RWPE2 (cell line): ENCODE measurements at places on chromosomes 3 and 15.

- DNase-seq: no peak
Observed at GRCh38 chr15:85542895-85543331, 162.5 kb downstream of the AKAP13 start.

GRCh38 chr15:89385596-89386331 lies 51.1 kb upstream of the POLG start:
- no peak for DNase-seq

GRCh38 chr3:192857260-192857661 lies 60.4 kb downstream of the MB21D2 start:
- DNase-seq: no peak

DNA sequence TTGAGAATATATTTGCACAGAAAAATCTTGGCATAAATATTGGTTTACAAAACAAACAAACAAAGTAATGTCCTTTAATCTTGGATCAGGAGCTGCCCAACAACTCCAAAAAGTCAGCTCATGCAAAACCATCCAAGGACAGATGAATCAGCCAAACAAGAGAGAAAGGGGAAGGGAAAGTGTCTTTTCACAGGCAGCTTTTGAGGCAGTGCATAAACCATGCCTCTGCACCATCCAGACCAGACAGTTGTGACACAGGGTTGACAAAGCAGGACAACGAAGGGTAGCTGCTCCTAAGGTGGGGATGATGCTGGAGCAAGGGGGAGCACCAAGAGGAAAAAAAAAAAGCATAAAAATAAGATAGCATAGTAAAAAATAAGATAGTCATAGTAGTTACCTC lies 8.7 kb downstream of the CD86 start:
- no peak for DNase-seq

DNA sequence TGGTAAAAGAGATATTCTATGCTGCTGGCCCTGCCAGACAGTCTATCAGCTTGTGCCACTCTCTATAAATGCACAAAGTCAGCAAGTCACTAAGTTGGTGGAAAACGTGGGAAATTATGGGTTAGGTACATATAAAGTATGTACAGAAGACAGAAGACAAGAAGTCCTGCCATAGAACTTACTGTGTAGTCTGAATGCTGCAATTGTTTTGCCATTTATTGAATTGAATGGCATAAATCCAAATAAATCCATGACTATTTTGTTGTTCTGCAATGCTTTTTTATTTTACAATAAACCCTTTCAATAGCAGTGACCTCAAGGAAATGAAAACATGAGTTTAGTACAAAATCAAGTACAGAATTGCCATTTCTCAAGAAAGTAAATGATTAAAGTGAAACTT lies 34.1 kb upstream of the TM4SF1 start:
- DNase-seq: no peak

- DNase-seq: no peak
Observed at GRCh38 chr15:72060687-72061250, 57.2 kb downstream of the MYO9A start.

GRCh38 chr15:70068783-70069565 lies 28.7 kb downstream of the TLE3 start:
- no peak for DNase-seq

DNA sequence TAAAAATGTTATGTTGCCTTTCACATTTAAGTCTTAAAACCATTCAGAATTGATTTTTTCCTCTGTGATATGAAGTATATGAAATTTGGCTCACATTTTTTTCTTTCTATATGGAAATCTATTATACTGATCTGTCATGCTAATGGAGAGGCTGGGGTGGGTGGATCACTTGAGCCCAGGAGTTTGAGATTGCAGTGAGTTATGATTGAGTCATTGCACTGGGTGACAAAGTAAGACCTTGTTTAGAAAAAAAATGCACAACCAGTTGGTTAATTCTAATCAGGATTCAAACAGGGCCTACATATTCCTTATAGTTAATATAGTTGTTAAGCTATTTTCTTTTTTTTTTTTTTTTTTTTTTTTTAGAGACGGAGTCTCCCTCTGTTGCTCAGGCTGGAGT lies 230.5 kb downstream of the MFSD1 start:
- no peak for DNase-seq
